ENCODE measurements at places on chromosomes 7 and 10.

DNA sequence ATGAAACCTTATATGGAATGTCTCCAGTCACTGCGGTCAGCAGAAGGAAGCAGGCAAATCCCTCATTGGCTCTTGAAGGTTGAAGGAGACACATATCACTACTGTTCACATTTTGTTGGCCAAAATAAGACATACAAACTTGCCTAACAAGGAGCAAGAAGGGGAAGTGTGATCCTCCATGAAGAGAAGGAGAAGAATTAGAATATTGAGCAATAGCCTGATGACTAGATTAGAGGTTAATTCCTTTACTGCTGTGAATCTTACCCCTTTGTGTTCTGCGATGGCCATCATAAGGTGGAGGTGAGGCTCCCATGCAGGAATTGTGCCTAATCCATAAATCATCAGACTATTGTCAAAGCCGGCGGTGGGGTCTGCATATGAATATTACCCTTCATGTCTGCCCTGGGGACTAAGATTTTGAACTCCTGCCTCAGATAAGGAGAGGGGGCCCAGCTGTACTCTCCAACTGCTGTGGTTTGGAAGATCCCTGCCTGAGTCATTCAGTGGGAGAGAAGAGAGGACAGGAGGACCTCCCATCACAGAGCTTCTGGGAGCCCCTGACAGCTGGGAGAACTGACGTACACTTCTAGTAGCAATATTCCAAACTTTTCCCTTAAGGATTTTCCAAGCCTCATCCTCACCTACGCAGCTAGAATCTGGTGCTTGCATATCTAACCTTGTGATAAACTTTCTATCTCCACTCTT, 398.5 kb downstream of the REEP3 start:
- H3K4me3 ChIP-seq: no peak overlapping the region
- no peak for DNase-seq
- H3K36me3 ChIP-seq: no peaks in the 10 kb centered on the region
- peaks cover 30% of the 10 kb centered on the region for H3K27me3 ChIP-seq
- no peaks in the 10 kb centered on the region for H3K4me1 ChIP-seq
- H3K27ac ChIP-seq: no peak overlapping the region

DNA sequence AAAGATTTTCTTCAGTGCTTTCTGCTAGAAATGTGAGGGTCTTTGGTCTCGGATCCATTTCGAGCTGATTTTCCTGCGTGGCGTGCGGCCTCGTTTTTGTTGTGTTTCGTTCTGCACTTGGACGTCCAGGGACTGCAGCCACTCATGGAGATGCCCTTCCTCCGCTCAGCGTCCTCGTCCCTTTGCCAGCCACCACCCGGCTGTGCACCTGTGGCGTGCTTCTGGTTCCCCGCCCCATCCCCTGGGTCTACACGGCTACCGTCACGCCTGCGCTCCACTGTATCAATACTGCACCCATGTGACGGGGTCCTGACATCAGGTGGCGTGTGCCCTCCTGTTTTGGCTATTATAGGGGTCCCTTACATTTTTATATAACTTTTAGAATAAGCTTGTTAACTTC, 42.7 kb upstream of the NKX6-2 start:
- H3K4me1 ChIP-seq: no peaks in the 10 kb centered on the region
- H3K27me3 ChIP-seq: peaks cover 46% of the 10 kb centered on the region
- no peak for DNase-seq
- H3K36me3 ChIP-seq: no peaks in the 10 kb centered on the region
- H3K27ac ChIP-seq: no peak overlapping the region

GRCh38 chr7:96097835-96098234, 224.1 kb downstream of the SLC25A13 start:
- H3K27ac ChIP-seq: no peak overlapping the region
- no peaks in the 10 kb centered on the region for H3K36me3 ChIP-seq
- DNase-seq: peak; percentile 37

- no peak for DNase-seq
- no peaks in the 10 kb centered on the region for H3K36me3 ChIP-seq
- H3K4me1 ChIP-seq: no peaks in the 10 kb centered on the region
- H3K27me3 ChIP-seq: no peaks in the 10 kb centered on the region
- H3K4me3 ChIP-seq: no peak overlapping the region
These were observed 24.2 kb downstream of the PRPS1L1 start for GRCh38 chr7:18003286-18003994.

DNA sequence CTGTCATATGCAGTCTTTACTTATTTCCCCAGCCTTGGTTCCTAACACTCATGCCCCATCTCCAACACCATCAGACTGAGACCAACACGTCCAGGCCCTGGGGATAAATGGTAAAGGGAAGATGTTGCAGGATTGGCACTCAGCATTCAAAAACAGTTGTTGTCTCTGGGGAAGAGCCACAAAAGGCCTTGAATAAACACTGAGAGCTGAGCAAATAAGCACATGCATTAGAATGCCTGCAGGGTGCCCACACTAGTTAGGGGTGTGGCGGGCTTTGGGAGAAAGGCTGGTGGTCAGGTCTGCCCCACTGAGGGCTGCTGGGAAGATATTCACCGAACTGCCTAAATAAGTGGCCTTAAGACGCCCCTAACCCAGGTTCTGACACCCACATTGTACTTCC, 391.0 kb downstream of the GFRA1 start:
- no peak for DNase-seq
- no peaks in the 10 kb centered on the region for H3K4me1 ChIP-seq
- H3K27ac ChIP-seq: no peak overlapping the region
- no peak overlapping the region for H3K4me3 ChIP-seq

DNA sequence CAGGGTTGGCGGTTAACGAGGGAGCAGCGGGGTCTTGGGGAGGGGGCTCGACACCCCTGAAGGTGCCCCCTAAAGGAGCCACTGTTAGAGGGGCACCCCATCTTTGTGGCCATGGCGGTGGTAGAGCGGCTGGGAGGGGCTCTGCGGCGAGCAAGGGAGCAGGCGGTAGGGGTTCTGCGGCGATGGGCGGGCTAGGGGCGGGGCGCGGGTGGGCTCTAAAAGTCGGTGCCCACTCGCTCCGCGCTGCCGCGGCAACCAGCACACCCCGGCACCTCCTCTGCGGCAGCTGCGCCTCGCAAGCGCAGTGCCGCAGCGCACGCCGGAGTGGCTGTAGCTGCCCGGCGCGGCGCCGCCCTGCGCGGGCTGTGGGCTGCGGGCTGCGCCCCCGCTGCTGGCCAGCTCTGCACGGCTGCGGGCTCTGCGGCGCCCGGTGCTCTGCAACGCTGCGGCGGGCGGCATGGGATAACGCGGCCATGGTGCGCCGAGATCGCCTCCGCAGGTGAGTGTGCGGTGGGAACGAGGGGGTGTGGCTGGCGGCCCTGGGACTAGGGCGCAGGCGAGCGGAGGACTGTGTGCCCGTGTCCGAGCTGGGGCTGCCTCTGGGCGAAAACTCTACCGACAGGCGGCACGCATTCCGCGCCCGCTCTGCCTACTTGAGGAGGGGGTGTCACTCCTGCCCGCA, at the start of gene MEST:
Gene MEST (plus strand): TSS at position 245 of the 682 bp plus-strand sequence. CDS start 229 bp downstream, at position 474.
- H3K4me1 ChIP-seq: peaks cover 4% of the 10 kb centered on the region
- no peaks in the 10 kb centered on the region for H3K27me3 ChIP-seq
- no peak within 1 kb of the TSS for H3K4me3 ChIP-seq

DNA sequence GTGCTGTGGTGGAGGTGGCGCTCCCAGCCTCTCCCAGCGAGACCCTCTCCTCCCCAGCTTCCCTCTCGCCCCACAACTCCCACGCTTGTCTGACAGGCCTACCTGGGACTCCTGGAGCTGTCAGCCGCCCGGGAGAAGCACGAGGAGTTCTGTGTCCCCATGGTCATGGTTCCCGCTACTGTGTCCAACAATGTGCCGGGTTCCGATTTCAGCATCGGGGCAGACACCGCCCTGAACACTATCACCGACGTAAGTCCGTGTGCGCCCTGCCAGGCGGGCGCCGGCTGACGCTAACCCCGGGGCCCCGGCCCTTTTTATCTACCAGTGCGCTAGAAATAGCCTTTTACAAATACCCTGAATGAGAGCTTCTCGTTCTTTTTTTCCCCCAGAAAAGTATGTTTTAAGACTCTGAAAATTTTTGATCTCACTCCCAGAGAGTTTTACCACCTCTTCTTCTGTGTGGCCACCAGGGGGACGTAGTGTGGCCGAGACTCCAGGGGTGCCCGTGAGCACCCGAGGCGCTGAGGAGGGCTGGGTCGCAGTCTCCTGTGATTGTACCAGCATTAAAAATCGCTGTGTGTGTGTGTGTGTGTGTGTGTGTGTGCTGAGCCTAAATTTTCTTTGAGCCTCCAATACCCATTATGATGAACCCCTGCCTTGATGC, 52.6 kb downstream of the PFKP start:
- no peak overlapping the region for H3K4me3 ChIP-seq
- H3K4me1 ChIP-seq: peaks cover 8% of the 10 kb centered on the region

GRCh38 chr10:95628786-95629185, 27.7 kb downstream of the ALDH18A1 start:
- no peak overlapping the region for H3K4me3 ChIP-seq
- no peaks in the 10 kb centered on the region for H3K4me1 ChIP-seq
- H3K27me3 ChIP-seq: no peaks in the 10 kb centered on the region
- H3K27ac ChIP-seq: no peak overlapping the region
- DNase-seq: no peak

GRCh38 chr10:44958196-44958897, 1.3 kb upstream of the RASSF4 start:
- H3K4me1 ChIP-seq: peaks cover 19% of the 10 kb centered on the region
- no peaks in the 10 kb centered on the region for H3K27me3 ChIP-seq
- peak overlapping the region; percentile 80 for H3K4me3 ChIP-seq
- H3K36me3 ChIP-seq: no peaks in the 10 kb centered on the region

GRCh38 chr10:131833446-131834080, 67.2 kb upstream of the PPP2R2D start:
- H3K27me3 ChIP-seq: no peaks in the 10 kb centered on the region
- no peak for DNase-seq
- no peaks in the 10 kb centered on the region for H3K36me3 ChIP-seq

DNA sequence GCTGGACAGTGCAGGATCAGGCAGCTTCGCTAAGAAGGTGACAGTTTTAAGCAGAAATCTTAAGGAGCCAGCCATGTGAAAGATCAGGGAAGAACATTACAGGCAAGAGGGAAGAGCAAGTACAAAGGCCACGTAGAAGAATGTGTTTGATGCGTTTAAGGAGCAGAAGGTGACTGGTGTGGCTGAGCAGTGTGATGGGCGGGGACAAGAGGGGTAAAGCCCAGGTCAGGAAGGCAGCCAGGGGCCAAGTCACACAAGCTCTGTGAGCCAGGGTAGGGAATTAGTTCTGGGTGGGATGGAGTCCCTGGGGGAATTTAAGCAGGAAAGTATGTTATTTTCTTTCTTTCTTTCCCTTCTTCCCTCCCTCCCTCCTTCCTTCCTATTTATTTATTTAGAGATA, 166.9 kb downstream of the SH3PXD2A start:
- no peak overlapping the region for H3K27ac ChIP-seq
- no peaks in the 10 kb centered on the region for H3K4me1 ChIP-seq
- no peak for DNase-seq
- H3K36me3 ChIP-seq: no peaks in the 10 kb centered on the region
- H3K4me3 ChIP-seq: no peak overlapping the region

- H3K27ac ChIP-seq: peak overlapping the region; percentile 81
- DNase-seq: peak; percentile 80
- H3K27me3 ChIP-seq: no peaks in the 10 kb centered on the region
- H3K4me3 ChIP-seq: peak overlapping the region; percentile 3
- H3K4me1 ChIP-seq: peaks cover 18% of the 10 kb centered on the region
These were observed 7.1 kb downstream of the NUDT1 start for GRCh38 chr7:2248984-2249694.

- H3K4me1 ChIP-seq: peaks cover 4% of the 10 kb centered on the region
- no peak for DNase-seq
- no peaks in the 10 kb centered on the region for H3K36me3 ChIP-seq
- H3K27ac ChIP-seq: no peak overlapping the region
- peaks cover 18% of the 10 kb centered on the region for H3K27me3 ChIP-seq
- no peak overlapping the region for H3K4me3 ChIP-seq
These were observed 869.8 kb downstream of the LRMDA start for GRCh38 chr10:76301211-76301610.

DNA sequence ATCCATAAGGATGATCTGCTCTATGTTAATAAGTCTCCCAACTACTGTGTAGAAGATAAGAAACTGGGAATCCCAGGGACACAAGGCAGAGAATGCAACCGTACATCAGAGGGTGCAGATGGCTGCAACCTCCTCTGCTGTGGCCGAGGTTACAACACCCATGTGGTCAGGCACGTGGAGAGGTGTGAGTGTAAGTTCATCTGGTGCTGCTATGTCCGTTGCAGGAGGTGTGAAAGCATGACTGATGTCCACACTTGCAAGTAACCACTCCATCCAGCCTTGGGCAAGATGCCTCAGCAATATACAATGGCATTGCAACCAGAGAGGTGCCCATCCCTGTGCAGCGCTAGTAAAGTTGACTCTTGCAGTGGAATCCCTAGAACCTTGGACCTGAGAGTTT, 10.3 kb downstream of the WNT16 start:
- H3K4me1 ChIP-seq: no peaks in the 10 kb centered on the region
- H3K27ac ChIP-seq: no peak overlapping the region
- peaks cover 30% of the 10 kb centered on the region for H3K27me3 ChIP-seq
- no peaks in the 10 kb centered on the region for H3K36me3 ChIP-seq
- H3K4me3 ChIP-seq: no peak overlapping the region

- peaks cover 45% of the 10 kb centered on the region for H3K4me1 ChIP-seq
- H3K27ac ChIP-seq: peak overlapping the region; percentile 82
- DNase-seq: peak; percentile 82
- H3K27me3 ChIP-seq: no peaks in the 10 kb centered on the region
These were observed 108.1 kb downstream of the EEPD1 start for GRCh38 chr7:36261019-36261754.

DNA sequence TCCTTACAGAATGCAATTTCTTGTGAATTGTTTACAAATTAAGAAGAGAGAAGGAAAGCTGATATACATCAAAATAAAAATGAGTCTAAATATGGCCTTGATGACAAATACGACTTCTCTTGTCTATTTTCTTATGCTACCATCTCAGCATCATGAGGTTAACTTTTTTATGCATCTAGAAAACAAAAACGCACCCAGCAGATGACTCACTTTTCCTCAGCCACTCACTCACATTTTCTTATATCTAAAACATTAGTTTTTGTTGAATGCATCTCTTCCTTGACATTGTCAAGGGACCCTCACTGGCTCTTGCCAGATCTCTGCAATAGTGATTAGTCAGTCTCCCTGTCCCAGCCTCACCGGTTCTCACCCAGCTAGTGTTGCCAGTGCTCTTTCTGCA, 256.4 kb upstream of the SLC26A5 start:
- H3K27me3 ChIP-seq: no peaks in the 10 kb centered on the region
- no peak for DNase-seq
- H3K36me3 ChIP-seq: no peaks in the 10 kb centered on the region
- H3K4me1 ChIP-seq: peaks cover 5% of the 10 kb centered on the region

GRCh38 chr7:31236868-31237267, 103.7 kb downstream of the NEUROD6 start:
- no peaks in the 10 kb centered on the region for H3K4me1 ChIP-seq
- no peaks in the 10 kb centered on the region for H3K36me3 ChIP-seq
- no peak for DNase-seq
- peaks cover 70% of the 10 kb centered on the region for H3K27me3 ChIP-seq
- no peak overlapping the region for H3K4me3 ChIP-seq

- no peak for DNase-seq
- H3K27me3 ChIP-seq: no peaks in the 10 kb centered on the region
- no peak overlapping the region for H3K4me3 ChIP-seq
- peaks cover 29% of the 10 kb centered on the region for H3K36me3 ChIP-seq
- no peaks in the 10 kb centered on the region for H3K4me1 ChIP-seq
These were observed 148.4 kb upstream of the KAT6B start for GRCh38 chr10:74677951-74678350.

- peaks cover 10% of the 10 kb centered on the region for H3K27me3 ChIP-seq
- no peak overlapping the region for H3K27ac ChIP-seq
- H3K4me3 ChIP-seq: no peak overlapping the region
- DNase-seq: no peak
- H3K36me3 ChIP-seq: no peaks in the 10 kb centered on the region
These were observed 133.9 kb upstream of the CELF2 start for GRCh38 chr10:10883737-10884136.

GRCh38 chr10:17061418-17061817, 68.2 kb downstream of the CUBN start:
- H3K27ac ChIP-seq: peak overlapping the region; percentile 97
- H3K4me3 ChIP-seq: no peak overlapping the region
- no peak for DNase-seq
- no peaks in the 10 kb centered on the region for H3K27me3 ChIP-seq
- no peaks in the 10 kb centered on the region for H3K36me3 ChIP-seq

Data from PC-3 (cell line).